ENCODE measurements at places on chromosomes 1 and 21. TPM values are rescaled to one million over a fixed set of nuclear protein-coding genes. Genes with fewer than 3 reads are reported as not detected.

CHRNB2 gene
- not detected for total RNA-seq

VPS26C gene
- total RNA-seq, result 57.6 TPM

OVAAL gene
- not detected for total RNA-seq

DNA sequence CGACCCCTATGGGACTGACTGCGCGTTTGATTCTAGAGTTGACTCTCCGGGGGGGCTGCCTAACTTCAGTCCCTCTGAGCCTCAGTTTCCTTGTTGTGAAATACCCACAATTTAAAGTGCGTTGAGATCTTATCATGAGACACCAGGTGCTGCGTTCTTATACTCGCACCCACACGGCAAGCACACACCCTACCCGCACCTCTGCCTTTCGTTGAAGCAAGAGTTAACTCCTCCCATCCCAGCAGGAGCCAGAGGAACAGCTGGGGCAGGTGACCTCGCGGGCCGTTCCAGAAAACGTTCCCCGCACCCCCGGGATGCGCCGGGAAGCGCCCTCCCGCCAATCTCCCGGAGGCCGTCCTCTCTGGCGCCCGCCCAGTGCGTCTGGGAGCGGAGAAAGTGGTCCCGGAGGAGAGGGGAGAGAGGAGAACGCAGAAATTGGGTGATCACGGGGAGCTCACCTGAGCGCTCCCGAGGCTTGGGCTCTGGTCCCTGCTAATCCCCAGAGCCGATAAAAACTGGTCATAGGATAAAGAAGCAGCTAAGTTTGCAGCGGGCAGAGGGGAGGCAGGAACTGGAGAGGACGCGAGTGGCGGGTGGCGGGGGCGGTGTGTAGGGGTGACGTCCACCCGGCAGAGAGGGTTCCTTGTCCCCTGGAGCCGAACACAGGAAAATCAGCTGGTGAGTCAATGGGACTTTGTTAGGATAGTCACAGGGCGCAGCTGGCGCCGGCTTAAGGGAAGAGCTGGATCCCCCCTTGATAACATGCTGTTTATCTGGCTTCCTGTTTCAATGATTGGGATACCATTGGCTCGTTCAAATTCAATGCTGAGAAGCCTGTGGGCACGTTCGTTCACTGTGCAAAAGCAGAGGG is 869 bp downstream of the NAV1 start:
- peaks cover 11% of the 10 kb centered on the region for H3K27me3 ChIP-seq
- DNase-seq, result peak; percentile 72
- H3K36me3 ChIP-seq, result no peaks in the 10 kb centered on the region

GBP1 gene
- total RNA-seq, result 42.2 TPM

DNA sequence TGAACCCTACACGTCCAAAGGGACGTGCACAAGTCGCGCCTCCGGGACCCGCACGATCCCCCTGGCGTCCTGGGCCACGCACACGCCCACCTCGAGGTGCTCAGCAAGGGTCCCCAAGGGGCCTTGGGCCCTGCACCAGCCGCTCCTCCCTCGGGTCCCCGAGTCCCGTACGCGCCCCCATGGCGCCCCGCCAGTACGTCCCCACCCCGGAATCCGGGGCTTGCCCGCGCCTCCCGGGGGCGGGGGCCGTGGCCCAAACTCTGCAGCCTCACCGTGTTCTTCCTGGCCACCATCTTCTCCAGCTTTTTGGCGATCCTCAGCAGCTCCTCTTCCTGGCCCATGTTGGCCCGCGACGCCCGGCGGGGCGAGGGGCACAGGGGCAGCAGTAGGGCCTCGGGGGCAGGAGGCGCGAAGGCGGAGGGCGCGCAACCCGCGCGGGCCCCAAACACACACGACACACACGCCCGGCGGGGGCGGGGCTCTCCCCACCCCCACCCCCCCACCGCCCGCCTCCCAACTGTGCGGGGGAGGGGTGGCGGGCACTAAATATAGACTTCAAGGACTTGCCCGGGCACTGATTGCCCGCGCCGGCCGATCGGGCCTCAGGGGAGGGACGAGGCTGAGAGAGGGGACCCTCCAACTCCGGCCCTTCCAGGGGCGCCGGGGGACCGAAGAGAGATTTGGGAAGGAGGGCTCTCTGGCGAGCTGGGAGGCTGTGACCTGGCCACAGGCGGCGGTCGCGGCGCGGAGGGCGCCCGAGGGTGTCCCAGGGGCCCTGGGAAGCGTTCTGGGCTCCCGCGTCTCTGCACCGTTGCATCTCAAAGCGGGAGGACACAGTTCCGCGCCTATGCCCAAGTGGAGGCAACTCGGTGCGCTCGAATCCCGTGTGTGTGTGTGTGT is at the start of gene TCEA3:
Gene TCEA3 (minus strand): TSS at position 456 of the 900 bp plus-strand sequence. CDS start 115 bp downstream, at position 341.
- H3K27ac ChIP-seq, result peak within 1 kb of the TSS; percentile 42
- H3K4me1 ChIP-seq, result peaks cover 23% of the 10 kb centered on the region
- DNase-seq, result peak; percentile 82
- no peaks in the 10 kb centered on the region for H3K27me3 ChIP-seq

- H3K4me3 ChIP-seq, result no peak overlapping the region
- H3K36me3 ChIP-seq, result peaks cover 6% of the 10 kb centered on the region
- no peak for DNase-seq
- no peaks in the 10 kb centered on the region for H3K27me3 ChIP-seq
- H3K4me1 ChIP-seq, result no peaks in the 10 kb centered on the region
- no peak overlapping the region for H3K27ac ChIP-seq
These were observed 20.9 kb downstream of the UQCRHL start for GRCh38 chr1:15786581-15786980.
